ENCODE measurements at places on chromosomes 7 and 10.
A peak's percentile ranks its signal among the peaks of the same experiment; 100 is the strongest.

DNA sequence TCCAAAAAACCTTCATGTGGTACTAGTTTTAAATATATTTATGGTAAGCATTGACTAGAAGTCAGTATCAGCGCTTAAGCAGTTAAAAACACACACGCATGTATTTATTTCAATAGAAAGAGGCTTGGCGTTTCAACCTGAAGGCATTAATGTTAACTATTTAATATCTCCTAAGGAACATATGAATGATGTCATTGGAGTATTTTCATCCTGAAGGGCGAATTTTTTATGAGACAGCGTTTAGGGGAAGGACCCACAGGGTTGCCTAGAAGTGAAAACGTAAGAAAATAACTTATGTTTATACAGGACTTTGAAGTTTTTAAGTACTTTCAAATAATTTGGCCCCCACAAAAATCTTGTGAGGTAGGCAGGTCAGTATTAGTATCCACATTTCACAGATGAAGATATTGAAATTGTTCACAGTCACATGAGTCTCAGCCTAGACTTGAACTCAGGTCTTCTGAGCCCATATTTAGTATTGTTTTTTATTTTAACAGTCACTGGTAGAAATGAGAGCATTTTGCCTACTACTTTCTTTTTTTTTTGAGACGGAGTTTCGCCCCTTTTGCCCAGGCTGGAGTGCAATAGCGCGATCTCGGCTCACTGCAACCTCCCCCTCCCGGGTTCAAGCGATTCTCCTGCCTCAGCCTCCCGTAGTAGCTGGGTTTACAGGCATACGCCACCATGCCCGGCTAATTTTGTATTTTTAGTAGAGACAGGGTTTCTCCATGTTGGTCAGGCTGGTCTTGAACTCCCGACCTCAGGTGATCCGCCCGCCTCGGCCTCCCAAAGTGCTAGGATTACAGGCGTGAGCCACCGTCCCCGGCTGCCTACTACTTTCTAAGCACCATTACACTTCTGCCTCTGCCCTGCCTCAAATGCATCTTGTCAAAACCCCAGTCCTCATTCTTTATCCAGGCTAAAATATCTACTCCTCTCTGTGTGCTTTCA is 1.8 kb downstream of the SLK start:
- peaks cover 9% of the 10 kb centered on the region for H3K4me1 ChIP-seq
- H3K27me3 ChIP-seq, result no peaks in the 10 kb centered on the region
- H3K4me3 ChIP-seq, result peak overlapping the region; percentile 79

- no peak overlapping the region for H3K27ac ChIP-seq
- H3K4me3 ChIP-seq, result no peak overlapping the region
- no peaks in the 10 kb centered on the region for H3K36me3 ChIP-seq
Observed at GRCh38 chr10:1540144-1540543, 197.2 kb downstream of the ADARB2 start.

DNA sequence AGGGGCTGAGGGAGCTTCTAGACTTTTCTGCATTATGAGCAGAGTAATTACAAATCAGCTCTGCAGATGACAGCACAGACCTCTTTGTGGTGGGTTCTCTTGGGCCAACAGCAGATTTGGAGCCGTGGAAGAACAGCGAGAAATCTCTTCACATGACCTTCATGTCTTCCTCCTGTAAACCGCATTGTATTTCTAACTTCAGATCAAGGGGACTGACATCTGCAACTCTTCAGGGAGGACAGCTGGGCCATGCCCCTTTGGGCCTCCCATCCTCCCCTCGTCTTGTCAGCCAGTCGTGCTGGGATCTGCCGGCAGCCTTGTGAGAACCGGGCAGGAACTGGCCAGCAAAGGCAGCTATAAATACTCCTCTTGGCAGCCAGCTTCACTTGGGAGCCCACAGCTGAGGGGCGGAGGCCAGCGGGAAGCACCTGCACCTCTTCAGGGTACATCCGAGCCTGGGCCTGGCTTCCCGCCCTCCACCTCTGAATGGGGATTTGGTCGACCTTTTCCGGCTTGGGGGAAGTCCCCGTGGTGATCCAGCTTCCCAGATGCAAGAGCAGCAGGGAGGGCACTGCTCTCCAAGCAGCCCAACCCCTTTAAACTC is 54.7 kb downstream of the STEAP1B start:
- no peak for DNase-seq
- peaks cover 12% of the 10 kb centered on the region for H3K36me3 ChIP-seq
- H3K4me1 ChIP-seq, result no peaks in the 10 kb centered on the region
- no peaks in the 10 kb centered on the region for H3K27me3 ChIP-seq

- peak; percentile 74 for DNase-seq
- no peak overlapping the region for H3K27ac ChIP-seq
- H3K4me3 ChIP-seq, result peak overlapping the region; percentile 58
- no peaks in the 10 kb centered on the region for H3K27me3 ChIP-seq
- H3K36me3 ChIP-seq, result peaks cover 6% of the 10 kb centered on the region
Observed at GRCh38 chr7:2843711-2844152, 376 bp downstream of the GNA12 start.

- no peak overlapping the region for H3K4me3 ChIP-seq
- no peak for DNase-seq
- H3K27me3 ChIP-seq, result no peaks in the 10 kb centered on the region
Observed at GRCh38 chr10:43653746-43654145, 5.1 kb upstream of the ZNF32 start.

DNA sequence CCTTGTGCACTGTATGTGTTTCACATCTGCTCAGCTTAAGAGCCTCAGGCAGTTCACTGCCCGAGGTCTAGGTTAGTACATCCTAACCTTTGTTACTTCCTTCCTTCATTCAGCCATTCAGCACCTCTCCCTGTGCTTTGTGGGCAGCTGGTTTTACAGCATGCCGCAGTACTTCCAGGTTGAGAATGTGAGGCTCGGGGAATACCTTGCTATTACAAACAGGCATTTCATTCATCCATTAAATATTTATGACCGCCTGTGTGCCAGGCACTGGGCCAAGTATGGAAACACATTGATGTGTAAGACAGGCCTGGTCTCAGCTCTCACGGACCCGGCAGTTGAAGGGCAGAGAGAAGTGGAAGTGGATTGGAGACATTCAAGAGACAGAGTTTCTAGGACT is 82.4 kb downstream of the SHH start:
- no peak for DNase-seq
- no peak overlapping the region for H3K27ac ChIP-seq
- H3K36me3 ChIP-seq, result peaks cover 40% of the 10 kb centered on the region

DNA sequence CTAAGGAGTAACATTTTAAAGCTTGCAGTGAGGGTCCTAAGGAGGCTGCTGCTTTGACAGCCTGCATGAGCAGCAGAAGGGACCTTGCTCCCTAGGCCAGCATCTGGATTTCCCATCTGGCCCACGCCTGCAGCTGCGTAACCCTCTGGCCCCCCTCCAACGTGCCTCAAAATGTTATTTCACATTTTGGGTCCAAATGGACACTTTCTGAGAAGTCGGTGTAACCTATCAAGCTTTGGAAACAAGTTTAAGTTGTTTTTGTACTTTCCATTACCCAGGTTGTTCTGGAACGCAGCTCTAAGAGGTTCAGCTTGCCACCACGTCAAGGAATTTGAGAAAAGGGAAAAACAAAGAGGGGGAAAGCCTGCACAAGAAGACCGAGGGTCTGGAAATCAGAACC is 338.3 kb downstream of the KCNMA1 start:
- DNase-seq, result no peak
- H3K36me3 ChIP-seq, result no peaks in the 10 kb centered on the region
- peaks cover 29% of the 10 kb centered on the region for H3K4me1 ChIP-seq
- H3K4me3 ChIP-seq, result no peak overlapping the region
- H3K27me3 ChIP-seq, result no peaks in the 10 kb centered on the region
